Stimulated activated CD4-positive, alpha-beta T cell treated with anti-CD3 and anti-CD28 coated beads, TNF-alpha, amount 100 ng/mL, for 1 hour (primary cell): ENCODE measurements at places on chromosomes 16 and 17.

DNA sequence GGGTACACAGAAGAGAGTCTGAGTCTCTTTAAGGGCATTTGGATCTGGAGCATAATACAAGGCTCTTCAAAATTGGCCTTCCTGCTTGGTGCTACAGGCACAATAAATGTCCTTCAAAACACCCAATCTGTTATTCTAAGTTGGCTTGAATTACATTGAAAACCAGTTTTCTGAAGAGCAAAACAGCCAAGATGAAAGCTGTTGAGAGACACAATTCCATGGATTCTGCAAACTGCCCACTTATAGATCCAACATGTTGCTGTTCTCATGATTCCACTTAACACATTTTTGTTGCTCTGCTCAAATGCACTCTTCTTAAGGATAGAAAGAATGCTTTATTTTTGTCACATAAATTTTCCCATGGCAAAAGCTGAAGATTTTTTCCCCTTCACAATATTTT lies 525.9 kb upstream of the CDH8 start:
- DNase-seq: no peak

GRCh38 chr16:71412270-71413160 lies 29.3 kb downstream of the TLE7 start:
- peak; percentile 14 for DNase-seq

- DNase-seq: no peak
Measured at GRCh38 chr17:68470961-68471360, 13.7 kb upstream of the WIPI1 start.

DNA sequence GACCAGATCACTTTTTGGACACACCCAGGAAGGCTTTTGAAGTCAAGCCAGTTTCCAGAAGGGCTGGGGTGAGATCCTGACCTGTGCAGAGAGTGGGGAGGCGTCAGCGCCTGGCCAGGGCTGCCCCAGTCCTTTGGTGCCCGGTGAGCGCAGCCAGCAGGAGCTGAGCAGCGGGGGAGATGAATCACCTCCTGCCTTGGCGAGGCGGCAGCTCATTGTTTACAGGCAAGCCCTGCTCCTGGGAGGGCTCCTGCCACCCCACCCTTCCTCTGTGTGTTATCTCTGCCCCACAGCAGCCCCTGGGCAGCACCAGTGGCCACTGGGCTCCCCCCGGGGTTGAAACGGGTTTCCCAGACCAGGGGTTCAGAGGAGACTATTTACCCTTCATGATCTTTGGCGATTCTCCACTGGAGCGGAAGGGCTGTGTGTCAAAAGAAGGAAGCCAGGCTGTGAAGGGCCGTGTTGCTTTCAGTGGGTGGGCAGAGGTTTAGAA lies 14.1 kb upstream of the ITGB4 start:
- DNase-seq: no peak

DNA sequence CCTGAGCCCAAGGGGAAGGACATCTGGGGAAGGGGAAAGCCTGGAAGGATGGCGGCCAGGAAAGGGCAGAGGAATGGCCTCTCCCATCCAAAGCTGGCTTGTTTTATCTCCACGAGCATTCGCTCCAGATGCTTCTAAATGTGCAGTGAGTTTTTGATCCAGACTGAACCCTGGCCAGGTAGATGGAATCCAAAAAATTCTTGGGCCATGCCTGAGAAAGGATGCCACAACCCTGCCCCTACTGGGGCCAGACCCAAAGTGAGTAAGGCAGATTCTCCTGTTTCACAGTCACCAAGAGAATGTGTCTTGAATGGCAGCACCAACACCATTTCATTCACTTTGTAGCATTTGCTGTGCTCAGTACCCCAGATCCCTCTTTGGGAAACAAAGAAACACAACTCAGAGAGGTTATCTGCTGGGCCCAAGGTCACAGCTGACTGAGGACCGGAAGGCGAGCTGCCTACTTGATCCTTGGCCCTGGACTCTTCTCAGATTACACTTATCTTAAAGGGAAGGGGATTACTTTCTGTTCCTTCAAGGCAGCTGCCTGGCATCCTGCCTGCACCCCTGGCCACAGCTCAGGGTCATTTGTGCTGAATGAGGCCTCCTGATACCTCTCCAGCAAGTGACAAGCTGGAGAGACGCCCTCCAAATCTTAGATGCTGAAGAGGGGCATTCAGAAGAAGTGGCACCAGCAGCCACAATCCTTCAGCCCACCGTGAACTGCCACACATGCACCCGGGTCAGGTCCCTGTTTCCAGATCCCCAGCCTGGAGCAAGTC lies 3.6 kb downstream of the LRRC75A start:
- no peak for DNase-seq

- DNase-seq: no peak
Measured at GRCh38 chr17:179066-179432, 2.4 kb downstream of the DOC2B start.
